ENCODE measurements at places on chromosomes 13 and 19.

GRCh38 chr19:38079926-38080380 is 144.1 kb downstream of the DPF1 start:
- peak; percentile 74 for DNase-seq

DNA sequence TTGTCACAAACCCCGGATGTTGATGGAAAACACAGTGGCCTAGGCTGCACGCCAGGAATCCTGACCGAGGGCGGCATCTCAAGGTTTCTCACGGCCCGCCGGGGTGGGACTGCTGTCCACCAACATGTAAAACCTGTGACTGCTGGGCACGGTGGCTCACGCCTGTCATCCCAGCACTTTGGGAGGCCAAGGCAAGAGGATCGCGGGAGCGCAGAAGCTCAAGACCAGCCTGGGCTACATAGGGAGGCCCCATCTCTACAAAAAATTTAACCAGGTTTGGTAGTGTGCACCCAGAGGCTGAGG is 11.2 kb downstream of the PLIN4 start:
- no peak for DNase-seq

DNA sequence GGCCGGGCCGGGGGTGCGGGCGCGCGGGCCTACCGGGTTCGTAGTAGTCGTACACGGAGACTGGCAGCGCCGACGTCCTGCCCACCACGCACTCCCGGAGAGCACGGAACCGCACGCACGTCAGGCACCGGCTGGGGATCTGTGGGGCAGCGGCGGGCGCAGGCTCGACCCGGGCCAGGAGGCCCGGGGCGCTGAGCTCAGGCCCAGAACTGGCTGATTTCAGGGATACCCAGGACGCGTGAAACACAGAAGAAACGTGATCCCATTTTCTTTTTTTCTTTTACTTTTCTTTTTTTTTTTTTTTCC is 9.0 kb downstream of the F2RL3 start:
- no peak for DNase-seq

GRCh38 chr13:20420938-20421337 is 104.7 kb downstream of the CRYL1 start:
- DNase-seq, result no peak

Data from BJ (cell line).